ENCODE measurements at places on chromosomes 5 and 9.
A peak's percentile ranks its signal among the peaks of the same experiment; 100 is the strongest.

DNA sequence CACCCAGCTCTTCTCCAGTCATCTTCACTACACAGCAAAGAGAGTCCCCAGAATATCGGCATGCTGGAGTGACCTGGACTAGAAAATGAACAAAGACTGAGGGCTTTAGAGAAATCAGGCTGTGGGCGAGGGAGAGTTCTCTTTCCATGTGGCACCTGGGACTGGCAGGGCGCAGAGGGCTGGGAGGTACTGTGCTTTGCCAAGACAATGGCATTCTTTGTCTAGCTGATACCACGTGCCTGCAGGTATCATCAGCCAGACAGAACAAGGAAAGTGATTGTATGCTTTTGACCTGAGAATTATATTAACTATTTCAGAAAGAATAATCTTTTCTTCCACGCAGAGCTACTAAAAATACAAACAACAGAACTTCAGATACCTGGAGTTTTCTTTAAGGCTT is 30.5 kb downstream of the DDX31 start:
- DNase-seq, result no peak
- H3K36me3 ChIP-seq, result 0 out of 2 replicates have a peak, but pooled peaks cover 4% of the 10 kb centered on the region
- H3K4me3 ChIP-seq, result no peak overlapping the region
- no peak overlapping the region for H3K27ac ChIP-seq
- H3K27me3 ChIP-seq, result no peaks in the 10 kb centered on the region

DNA sequence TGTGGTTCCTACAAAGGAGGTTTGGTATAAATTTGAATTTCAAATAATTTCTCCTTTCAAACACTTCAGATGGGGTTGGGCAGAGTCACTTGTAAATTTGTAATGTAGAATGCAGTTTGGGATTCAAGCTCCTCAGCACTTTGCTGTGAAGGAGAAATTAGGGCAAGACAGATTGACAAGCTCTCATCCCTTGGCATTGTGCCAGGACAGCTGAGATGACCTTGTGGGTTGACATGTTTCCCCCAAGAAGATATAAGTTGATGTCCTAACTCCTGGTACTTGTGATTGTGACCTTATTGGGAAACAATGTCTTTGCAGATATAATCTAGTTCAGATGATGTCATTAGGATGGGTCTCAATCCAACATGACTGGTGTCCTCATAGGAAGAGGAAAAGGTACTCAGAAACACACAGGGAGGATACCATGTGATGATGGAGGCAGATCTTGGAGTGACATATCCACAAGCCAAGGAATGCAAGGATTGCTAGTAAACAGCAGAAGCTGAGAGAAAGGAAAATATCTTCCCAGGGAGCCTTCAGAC is 408.3 kb downstream of the MED10 start:
- no peaks in the 10 kb centered on the region for H3K4me1 ChIP-seq
- H3K27ac ChIP-seq, result no peak overlapping the region
- H3K27me3 ChIP-seq, result no peaks in the 10 kb centered on the region
- H3K36me3 ChIP-seq, result no peaks in the 10 kb centered on the region

GRCh38 chr5:91430949-91431348 is 47.8 kb upstream of the ARRDC3 start:
- no peak overlapping the region for H3K27ac ChIP-seq
- no peak for DNase-seq
- H3K4me3 ChIP-seq, result no peak overlapping the region
- no peaks in the 10 kb centered on the region for H3K27me3 ChIP-seq
- H3K4me1 ChIP-seq, result peaks cover 6% of the 10 kb centered on the region

- H3K4me1 ChIP-seq, result no peaks in the 10 kb centered on the region
- no peak overlapping the region for H3K27ac ChIP-seq
- DNase-seq, result no peak
- H3K27me3 ChIP-seq, result no peaks in the 10 kb centered on the region
Measured at GRCh38 chr5:5613261-5613990, 190.9 kb downstream of the ICE1 start.

DNA sequence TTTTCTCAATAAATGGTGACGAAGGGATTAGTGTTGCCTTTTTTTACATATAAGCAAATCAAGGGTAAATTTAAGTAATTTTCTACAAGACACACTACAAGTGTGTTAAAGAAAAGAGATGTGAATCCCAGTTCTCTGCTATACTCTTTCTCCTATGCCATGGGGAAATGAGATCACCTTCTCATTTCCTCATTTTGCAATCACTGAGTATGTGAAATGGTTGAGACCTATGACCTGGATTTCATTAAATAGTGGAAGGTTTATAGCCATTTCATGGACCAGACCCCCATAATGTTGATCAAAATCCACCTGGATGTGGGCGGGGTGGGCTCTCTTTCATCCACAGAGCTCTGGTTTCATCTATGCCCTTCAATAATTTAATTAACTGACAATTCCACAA is 66.9 kb upstream of the SLIT3 start:
- H3K4me3 ChIP-seq, result no peak overlapping the region
- no peaks in the 10 kb centered on the region for H3K4me1 ChIP-seq
- H3K27ac ChIP-seq, result no peak overlapping the region
- no peak for DNase-seq

GRCh38 chr9:132773764-132774339 is 103.6 kb downstream of the GTF3C4 start:
- no peak for DNase-seq
- H3K4me1 ChIP-seq, result no peaks in the 10 kb centered on the region
- H3K4me3 ChIP-seq, result no peak overlapping the region

- no peaks in the 10 kb centered on the region for H3K27me3 ChIP-seq
- no peak for DNase-seq
- H3K36me3 ChIP-seq, result no peaks in the 10 kb centered on the region
Measured at GRCh38 chr5:24767086-24767485, 122.3 kb upstream of the CDH10 start.

DNA sequence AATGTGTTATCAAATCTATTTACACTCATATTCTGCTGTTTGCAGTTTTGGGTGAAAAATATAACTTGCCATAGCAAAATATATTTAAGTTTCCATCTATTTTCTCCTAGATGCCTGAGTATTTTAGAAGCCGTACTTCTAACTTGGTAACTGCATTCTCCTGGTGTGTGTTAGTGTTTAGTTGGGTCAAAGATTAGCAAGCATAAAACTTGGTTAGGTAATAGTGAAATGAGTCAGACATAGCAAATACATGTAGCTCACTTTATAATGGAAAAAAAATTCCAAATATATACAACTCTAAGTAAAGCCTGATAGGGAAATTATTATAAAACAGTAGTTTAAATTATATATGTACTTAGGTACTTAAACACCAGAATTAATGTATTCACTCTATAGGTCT is 640.7 kb upstream of the ST8SIA4 start:
- no peak overlapping the region for H3K27ac ChIP-seq
- H3K4me1 ChIP-seq, result no peaks in the 10 kb centered on the region
- no peaks in the 10 kb centered on the region for H3K27me3 ChIP-seq
- DNase-seq, result no peak

GRCh38 chr5:91137647-91138046 is 245.5 kb downstream of the ARRDC3 start:
- no peak overlapping the region for H3K27ac ChIP-seq
- no peak for DNase-seq
- no peaks in the 10 kb centered on the region for H3K36me3 ChIP-seq
- H3K4me3 ChIP-seq, result no peak overlapping the region

GRCh38 chr5:617896-618295 is 5.8 kb downstream of the CEP72 start:
- no peaks in the 10 kb centered on the region for H3K4me1 ChIP-seq
- peaks cover 9% of the 10 kb centered on the region for H3K36me3 ChIP-seq

DNA sequence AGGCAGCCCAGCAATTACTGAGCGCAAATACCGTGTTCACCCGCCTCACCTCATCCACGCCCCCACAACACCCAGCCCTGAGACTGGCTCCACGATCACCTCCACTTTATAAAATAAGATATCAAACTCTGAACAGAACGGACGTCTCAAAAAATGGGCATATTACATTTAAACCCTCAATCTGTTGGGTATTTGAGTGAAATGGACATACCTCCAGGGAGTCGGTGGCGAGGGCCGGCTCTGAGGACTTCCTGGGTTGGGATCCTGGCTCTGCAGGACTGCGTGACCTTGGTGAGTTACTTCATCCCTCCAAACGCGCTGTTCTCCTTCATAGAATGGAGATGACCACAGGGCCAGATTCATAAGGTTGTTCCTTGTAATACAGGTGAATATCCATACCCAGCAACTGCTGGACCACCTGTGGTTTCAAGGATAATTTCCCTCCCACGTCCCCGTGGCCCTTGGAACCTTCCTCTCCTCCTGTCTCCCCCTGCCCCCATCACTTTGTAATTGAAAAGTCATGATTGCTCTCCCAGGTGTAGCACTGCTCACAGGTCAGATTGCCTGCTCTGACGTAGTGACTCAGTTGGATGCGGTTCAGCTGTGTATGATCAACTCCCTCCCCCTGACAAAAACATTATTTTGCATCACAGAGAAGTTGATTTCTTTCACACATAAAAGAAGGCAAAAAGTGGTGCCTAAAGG is 135.6 kb downstream of the KCNIP1 start:
- H3K27ac ChIP-seq, result no peak overlapping the region
- no peaks in the 10 kb centered on the region for H3K36me3 ChIP-seq
- no peak overlapping the region for H3K4me3 ChIP-seq
- DNase-seq, result no peak
- no peaks in the 10 kb centered on the region for H3K27me3 ChIP-seq
- H3K4me1 ChIP-seq, result no peaks in the 10 kb centered on the region

DNA sequence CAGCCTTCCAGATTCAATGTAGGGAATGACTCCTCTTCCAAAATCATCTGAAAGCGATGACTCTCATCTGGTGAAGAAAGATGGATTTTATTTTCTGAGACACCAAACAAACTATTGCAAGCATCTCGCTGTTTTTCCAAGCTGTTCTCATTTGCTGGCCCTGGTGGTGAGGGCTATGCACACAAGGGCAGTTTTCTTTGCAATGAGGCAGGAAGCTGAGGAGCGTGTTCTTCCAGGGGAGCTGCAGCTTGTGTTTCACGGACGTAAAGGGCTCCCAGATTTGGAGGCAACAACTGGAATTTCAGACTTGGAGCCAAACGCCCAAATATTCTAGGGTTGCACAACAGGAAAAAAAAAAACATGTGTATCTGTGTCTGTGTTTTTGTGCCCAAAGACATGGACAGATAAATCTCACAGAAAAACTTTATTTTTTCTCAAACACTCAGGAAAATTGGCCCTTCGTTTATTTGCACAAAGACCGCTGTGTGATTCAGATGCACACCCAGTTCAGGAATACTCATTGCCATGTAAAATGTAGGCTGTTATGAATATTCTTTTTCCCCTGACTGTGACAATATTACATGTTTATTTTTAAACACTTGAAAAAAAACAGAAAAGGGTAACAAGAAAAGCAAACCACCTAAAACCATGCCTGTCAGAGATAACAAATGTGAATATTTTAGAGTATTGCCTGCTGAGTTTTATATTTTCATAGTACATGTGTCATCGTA is 151.3 kb downstream of the GAS1 start:
- no peak overlapping the region for H3K27ac ChIP-seq
- no peaks in the 10 kb centered on the region for H3K27me3 ChIP-seq
- H3K4me3 ChIP-seq, result no peak overlapping the region
- DNase-seq, result no peak

- no peak overlapping the region for H3K27ac ChIP-seq
- H3K36me3 ChIP-seq, result no peaks in the 10 kb centered on the region
- peaks cover 23% of the 10 kb centered on the region for H3K4me1 ChIP-seq
- no peak for DNase-seq
Measured at GRCh38 chr5:67053229-67053628, 143.4 kb downstream of the CD180 start.

GRCh38 chr5:67176936-67177335 is 19.7 kb downstream of the CD180 start:
- no peak for DNase-seq
- H3K4me3 ChIP-seq, result no peak overlapping the region
- no peaks in the 10 kb centered on the region for H3K4me1 ChIP-seq
- H3K27ac ChIP-seq, result no peak overlapping the region

DNA sequence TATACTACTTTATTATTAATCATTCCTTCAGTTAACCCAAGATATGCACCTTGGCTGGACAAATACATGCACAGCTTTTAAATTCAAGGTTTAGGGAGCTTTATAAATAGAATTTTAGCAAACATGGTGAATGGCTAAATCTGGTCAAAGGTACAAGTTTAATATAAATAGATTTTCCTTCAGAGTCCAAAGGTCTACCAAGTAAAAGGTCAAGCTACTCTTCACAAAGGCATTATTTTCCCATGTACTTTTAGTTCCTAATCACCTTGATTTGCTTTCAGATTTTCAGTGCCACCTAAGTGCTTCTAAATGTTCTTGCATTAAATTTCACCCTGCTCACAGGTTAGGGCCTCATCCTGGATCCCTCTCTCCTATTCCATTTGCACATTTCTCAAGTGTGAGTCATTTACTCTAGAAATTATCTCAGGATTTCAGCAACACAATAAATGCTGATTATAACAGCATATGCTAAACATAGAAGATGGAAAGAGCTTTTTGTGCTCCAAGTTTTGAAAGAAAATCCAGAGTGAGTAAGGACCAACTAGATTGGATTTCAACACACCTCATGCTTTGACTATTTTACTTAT is 459.4 kb upstream of the ITGA1 start:
- H3K27ac ChIP-seq, result no peak overlapping the region
- no peaks in the 10 kb centered on the region for H3K36me3 ChIP-seq
- no peak overlapping the region for H3K4me3 ChIP-seq
- no peak for DNase-seq
- H3K27me3 ChIP-seq, result no peaks in the 10 kb centered on the region

GRCh38 chr9:80485420-80486250 is 913.9 kb downstream of the TLE4 start:
- no peaks in the 10 kb centered on the region for H3K27me3 ChIP-seq
- H3K27ac ChIP-seq, result no peak overlapping the region
- H3K36me3 ChIP-seq, result no peaks in the 10 kb centered on the region
- no peaks in the 10 kb centered on the region for H3K4me1 ChIP-seq
- H3K4me3 ChIP-seq, result no peak overlapping the region

DNA sequence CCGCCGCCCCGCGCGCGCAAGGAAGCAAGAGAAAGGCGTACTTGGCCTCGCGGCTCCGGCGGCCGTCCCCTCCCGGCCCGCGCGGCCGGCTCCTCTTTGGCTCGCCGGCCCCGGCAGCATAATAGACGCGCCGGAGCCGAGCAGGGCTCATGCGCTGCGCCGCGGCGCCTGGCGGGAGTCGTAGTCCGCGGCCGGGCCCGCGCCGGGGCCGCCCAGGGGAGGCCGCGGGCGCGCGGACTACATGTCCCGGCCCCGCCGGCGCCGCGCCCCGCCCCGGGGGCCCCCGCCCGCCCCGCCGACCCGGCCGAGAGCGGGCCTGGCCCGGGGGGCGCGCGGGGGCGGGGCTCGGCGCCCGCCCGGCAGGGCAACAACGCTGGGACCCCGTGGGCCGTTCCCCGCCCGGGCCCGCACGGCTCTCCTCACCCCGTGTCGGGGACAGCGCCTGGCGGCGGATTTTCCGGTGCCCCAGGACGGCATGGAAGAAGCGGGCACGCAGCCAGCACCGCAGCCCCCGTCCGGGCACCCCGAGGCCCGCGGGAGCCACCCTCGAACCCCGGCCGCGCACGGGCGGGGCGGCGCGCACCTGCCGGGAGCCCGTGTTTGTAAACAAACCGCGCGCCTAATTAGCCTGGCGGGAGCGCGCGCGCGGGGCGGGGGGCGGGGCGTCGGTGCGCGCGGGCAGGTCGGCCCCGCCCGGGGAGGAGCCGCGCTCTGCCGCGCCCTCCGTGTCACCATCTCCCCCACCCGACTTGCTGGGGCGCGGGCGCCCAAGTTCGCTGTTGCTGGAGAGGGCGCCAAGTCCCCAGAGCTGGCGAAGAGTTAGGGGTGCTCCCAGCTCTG is at the start of gene BRD3:
Gene BRD3 (minus strand): TSS at position 123 of the 840 bp plus-strand sequence. CDS start 14,549 bp downstream, outside the sequence.
- DNase-seq, result peak; percentile 91
- H3K36me3 ChIP-seq, result no peaks in the 10 kb centered on the region
- peak within 1 kb of the TSS; percentile 74 for H3K4me3 ChIP-seq
- peaks cover 39% of the 10 kb centered on the region for H3K27me3 ChIP-seq
